Pulmonary artery endothelial cell (primary cell): ENCODE measurements at places on chromosomes 1 and 21.

DNA sequence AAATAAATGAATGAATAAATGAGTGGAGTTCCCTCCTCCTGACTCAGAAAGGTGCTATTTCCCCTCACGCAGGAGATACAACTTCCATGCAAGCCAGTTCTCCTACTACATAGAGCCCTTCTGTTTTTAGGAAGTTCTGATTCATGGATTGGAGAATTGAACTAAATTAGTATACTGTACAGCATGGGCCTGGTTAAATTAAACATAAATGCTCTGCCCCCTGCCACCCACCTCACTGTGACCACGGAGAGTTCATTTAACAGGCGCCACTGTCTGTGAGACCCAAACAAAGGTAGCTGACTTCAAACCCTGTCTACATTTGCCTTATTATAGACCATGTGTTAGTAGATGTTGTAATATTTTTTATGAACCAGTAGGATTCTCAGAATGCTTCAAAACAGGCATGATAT is 9.1 kb upstream of the IRF2BP2 start:
- no peak for DNase-seq

GRCh38 chr1:53237638-53238037 is 680 bp downstream of the MAGOH start:
- DNase-seq = no peak

- no peak for DNase-seq
Measured at GRCh38 chr1:86872086-86872485, 41.8 kb downstream of the SELENOF start.

DNA sequence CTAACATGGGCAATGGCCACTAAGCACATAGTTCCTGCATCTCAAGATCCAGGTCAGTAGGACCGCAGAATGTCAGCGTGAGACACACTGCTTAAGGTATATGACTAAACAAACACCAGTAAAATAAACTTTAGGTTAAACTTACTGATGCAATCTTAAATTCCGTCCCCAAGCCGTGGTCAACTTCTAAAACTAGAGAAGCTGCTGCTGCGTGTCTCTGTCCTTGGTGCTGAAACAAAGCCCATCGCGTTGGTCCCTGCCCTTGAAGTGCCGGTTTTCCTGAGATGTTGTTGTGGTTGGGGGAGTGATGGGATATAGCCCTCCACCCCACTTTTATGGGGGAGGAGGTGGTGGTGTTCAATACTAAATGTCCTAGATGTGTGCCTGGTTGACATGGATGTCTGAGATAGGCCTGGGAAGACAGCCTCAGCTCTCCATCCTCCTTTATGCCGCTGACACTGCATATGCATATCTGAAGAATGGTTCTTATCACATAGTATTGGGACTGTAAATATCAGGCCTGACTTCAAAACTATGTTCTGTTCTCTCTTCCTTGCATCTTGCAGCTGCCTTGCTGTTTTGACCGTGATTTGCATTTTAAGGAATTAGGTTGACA is 72.0 kb upstream of the KCNA3 start:
- peak; percentile 7 for DNase-seq

- no peak for DNase-seq
Measured at GRCh38 chr1:170881268-170882265, 53.8 kb upstream of the MROH9 start.

- DNase-seq = no peak
Measured at GRCh38 chr1:160581961-160582360, 2.7 kb upstream of the CD84 start.

- peak; percentile 36 for DNase-seq
Measured at GRCh38 chr1:6052543-6053205, 7.0 kb downstream of the KCNAB2 start.

DNA sequence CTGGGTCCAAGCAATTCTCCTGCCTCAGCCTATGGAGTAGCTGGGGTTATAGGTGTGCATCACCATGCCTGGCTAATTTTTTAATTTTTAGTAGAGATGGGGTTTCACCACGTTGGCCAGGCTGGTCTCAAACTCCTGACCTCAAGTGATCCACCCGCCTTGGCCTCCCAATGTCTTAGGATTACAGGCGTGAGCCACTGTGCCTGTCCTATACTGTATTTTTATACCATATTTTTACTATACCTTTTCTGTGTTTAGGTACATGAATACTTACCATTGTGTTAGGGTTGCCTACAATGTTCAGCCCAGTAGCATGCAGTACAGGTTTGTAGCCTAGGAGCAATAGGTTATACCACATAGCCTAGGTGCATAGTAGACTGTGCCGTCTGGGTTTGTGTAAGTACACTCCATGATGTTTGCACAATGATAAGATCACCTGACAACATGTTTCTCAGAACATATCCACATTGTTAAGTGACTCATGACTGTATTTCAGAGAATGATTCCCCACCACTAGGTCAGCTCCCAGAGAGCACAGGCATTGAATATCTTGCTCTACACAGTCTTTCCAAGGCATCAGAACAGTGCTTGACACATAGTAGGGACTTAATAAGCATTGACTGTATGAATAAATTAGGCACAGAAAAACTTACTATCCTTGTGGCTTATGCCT is 6.0 kb upstream of the CITED4 start:
- no peak for DNase-seq

- DNase-seq = no peak
Measured at GRCh38 chr1:181083842-181084605, 4.5 kb upstream of the IER5 start.

- DNase-seq = no peak
Measured at GRCh38 chr1:24294716-24295371, 24.3 kb upstream of the GRHL3 start.

DNA sequence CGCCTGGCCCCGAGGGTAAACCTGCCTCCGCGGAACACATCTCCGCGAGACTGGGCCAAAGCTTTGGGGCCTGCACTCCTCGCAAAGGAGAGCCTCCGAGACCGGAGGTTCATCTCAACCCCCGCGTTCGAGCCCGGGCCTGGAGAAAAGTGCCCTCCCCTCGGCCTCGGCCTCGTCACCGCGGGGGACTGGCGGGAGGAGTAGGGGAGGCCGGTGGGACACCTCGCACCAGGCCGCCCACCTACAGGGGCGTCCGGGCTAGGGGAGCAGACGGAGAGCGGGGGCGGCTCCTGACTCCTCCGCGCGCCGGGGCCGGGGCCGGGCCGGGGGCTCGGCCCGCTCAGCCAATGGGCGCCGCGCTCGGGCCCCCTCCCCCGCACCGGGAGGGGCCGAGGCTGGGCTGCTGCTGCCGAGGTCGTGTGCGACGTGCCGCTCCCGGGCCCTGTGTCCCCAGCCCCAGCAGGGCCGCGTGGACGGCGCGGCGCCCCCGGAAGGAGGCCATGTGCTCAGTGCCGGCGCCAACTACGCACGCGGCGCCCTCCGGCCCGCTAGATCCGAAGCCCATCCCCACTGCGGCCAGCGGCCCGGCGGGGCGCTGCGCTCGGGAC is 684 bp downstream of the SLC2A1 start:
- DNase-seq = no peak

DNA sequence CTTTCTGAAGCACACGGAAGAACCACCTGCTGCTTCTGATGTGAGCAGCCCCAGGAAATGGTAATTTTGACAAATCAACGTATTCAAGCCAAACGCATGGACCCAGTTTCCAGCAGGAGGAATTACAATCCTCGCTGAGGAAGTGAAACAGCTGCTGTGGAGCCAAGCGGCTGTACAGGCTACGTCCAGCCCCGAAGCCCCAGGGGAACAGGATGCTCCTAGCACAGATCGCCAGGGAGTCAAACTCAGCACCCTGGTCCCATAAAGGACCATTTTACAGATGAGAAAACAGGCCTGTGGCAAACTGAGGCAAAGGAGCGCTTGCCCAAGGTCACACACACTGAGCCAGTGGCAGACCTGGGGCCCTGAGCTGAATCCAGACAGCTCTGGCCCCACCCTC is 108.0 kb downstream of the PTPRU start:
- no peak for DNase-seq

GRCh38 chr21:17613242-17613676 is 558 bp upstream of the BTG3 start:
- DNase-seq = no peak

DNA sequence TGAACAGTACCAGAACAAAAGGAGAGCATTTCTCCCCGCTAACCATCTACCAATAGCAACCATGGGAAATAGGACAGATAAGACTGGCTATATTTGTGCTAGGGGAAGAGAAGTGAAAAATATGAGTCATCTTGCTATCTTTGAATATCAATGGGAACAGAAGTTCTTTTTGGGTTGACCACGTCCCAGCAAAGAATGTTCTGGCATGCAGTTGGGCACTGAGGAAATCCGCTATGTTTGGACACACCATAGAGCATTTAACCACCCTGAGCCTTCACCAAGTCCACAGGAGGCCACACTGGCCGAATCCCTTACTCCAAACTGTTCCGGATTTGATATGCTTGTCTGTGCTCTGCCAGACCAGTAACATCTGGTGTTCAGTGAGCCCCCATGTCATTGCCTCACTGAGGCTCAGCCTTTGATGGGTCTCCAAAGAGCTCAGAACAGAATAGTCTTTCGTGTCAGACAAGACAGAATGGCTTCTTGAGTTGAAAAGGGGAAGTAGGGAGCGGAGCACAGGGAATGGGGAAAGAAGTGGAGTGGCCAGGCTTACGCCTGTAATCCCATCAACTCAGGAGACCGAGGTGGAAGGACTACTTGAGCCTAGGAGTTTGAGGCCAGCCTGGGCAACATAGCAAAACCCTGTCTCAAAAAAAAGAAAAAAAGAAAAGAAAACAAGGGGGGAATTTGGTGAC is 81.4 kb downstream of the SMYD2 start:
- peak; percentile 48 for DNase-seq

- no peak for DNase-seq
Measured at GRCh38 chr1:170929835-170930554, 5.3 kb upstream of the MROH9 start.

DNA sequence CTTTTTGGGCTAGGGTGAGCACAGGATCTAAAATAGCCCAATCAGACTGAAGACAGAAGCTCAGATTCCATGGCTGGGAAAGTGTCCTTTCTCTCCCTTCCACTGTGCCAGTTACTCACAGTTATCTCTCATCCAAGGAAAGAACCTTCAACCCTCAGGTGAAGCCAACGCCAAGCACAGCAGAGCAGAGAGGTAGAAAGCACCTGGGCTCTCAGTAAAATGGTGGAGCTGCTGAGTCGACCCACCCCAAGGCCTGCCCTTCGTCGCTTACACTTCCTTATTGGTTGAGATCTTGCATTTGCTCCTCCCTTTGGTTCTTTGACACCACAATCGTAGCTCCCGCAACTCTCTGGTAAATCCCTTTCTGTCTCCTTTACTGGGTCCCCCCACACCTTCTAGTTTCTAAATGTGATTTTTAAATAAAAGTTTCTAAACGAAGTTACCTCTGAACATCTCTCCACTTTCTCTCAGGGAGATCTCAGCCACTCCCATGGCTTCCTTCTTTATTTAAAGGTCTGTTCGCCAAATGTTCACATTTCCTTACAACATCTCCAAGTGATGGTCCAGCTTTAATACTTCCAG is 27.5 kb upstream of the SLC30A1 start:
- no peak for DNase-seq

- DNase-seq = no peak
Measured at GRCh38 chr1:117780687-117781475, 148.5 kb downstream of the GDAP2 start.

- DNase-seq = no peak
Measured at GRCh38 chr1:41259221-41259620, 17.1 kb upstream of the SCMH1 start.

GRCh38 chr1:15441247-15441646 is 3.0 kb downstream of the CTRC start:
- no peak for DNase-seq

GRCh38 chr1:38527373-38527966 is 332.1 kb downstream of the RRAGC start:
- DNase-seq = no peak

DNA sequence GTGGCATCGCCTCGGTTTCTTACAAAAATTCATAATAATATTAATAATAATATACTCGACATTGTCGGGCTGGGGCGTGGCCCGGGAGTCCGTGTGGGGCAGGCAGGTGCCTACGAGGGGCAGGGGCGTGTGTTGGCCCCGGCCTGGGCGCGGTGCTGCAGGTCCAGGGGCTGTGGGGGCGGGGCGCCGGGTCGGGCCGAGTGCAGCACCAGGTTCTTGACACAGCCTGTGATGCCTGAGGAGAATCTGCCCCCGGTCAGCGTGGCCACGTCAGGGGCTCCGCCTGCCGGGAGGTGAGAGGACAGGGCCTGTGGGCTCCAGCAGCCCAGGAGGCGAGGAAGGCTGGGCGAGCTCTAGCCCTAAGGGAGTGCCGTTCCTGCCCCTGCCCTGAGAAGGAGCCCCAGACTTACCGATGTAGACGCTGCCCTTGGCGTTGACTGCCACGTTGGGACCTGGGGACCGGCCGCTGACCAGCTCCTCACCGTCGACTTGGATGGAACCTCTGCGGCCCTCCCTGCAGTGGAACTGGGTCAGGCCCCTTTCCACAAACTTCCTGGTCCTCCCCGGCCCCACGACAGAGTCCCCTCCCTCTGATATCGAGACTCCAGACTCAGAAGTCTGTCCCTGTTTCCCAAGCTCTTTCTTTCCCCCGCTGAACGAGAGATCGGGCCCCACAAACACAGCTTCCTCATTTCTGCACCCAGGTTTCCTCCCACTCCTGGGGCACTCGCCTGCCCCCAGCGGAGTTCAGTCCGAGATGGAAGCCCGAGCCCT is 11.3 kb downstream of the LDLRAD2 start:
- no peak for DNase-seq

GRCh38 chr1:27299385-27300271 is 22.3 kb upstream of the TMEM222 start:
- peak; percentile 11 for DNase-seq

DNA sequence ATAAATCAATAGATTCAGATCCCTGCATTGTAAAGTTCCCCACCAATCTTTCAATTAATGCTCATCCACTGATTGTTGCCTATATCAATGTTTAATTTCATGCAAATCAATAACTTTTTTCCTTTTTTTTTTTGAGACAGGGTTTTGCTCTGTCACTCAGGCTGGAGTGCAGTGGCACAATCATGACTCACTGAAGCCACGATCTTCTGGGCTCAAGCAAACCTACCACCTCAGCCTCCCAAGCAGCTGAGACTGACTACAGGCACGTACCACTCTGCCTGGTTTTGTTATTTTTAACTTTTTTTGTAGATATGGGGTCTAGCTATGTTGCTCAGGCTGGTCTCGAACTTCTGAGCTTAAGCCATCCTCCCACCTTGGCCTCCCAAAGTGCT is 25.7 kb downstream of the DIO1 start:
- no peak for DNase-seq

DNA sequence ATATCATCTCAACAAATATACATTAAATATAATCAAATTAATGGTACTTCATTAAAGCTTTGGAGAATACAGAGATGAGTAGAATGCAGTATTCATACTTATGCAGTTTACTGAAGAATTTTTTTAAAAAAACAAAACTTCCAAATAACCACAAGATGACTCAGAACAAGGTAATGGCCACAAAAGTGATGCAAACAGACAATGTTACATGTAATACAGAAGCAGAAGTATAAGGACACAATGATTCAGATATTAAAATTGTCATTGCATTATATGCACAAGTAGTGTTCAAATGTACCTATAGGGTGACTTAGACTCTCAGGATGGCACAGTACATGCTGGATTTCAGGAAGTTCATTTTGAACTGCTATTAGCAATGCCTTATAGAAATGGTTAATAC is 227.2 kb upstream of the ST6GALNAC5 start:
- DNase-seq = no peak
